ENCODE measurements at places on chromosomes 6 and 20.

DNA sequence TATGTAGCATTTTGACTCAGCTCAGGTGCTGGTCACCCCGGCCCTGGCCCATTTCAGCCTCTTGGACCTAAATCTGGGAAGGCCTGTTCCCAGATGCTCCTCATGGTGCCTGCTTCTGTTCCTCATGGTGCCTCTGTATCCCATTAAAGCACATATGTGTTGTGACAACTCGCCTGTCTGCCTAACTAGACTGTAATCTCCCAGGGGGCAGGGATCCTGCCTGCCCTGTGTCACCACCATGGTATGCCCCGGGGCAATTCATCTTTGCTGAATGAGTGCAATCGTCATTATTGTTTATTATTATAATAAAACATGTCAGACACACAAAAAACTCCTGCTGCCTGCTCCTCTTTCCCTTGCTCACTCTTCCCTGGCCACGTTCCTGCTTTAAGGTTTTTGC, 62.0 kb downstream of the ZFP64 start:
- peak; percentile 28 for DNase-seq

DNA sequence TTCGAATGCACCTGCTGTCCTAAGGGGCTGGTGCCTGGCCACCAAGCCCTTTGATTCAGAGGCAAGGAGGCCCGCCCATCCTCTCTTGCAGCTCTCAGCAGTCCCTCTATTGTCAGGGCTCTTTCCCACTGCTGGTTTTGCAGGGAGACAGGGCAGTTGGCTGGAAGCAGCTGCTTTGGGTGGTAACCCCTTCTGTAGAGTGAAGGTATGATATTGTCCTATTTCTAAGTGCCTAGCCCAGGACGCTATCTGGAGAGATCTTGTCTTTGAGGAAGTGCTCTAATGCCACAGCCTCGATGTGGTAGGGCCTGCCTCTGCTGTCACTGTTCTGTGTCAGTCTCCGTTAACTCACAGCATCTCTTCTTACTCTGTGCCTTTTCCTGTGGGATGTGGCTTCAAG, 5.6 kb downstream of the PLCG1 start:
- no peak for DNase-seq

GRCh38 chr6:93785694-93786030, 366.3 kb upstream of the EPHA7 start:
- DNase-seq, result no peak

DNA sequence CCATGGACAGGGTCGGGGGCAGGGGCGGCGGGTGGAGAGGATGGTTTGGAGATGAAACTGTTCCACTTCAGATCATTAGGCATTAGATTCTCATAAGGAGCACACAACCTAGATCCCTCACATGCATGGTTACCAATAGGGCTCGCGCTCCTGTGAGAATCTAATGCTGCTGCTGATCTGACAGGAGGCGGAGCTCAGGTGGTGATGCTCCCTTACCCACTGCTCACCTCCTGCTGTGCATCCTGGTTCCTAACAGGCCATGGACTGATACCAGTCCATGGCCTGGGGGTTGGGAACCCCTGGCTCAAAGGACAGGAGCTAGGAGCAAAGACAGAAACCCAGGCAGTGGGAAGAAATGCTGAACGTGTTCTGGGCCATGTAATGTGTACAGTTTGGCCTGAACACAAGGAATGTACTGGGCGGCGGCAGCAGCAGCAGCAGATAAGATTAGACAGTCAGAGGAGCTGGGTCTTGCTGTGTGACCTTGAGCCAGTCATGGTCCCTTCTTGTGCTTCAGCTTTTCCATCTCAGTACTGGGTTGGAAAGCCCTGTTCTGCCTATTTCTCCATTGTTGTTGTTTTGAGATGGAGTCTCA, 4.7 kb upstream of the SPAG4 start:
- no peak for DNase-seq

DNA sequence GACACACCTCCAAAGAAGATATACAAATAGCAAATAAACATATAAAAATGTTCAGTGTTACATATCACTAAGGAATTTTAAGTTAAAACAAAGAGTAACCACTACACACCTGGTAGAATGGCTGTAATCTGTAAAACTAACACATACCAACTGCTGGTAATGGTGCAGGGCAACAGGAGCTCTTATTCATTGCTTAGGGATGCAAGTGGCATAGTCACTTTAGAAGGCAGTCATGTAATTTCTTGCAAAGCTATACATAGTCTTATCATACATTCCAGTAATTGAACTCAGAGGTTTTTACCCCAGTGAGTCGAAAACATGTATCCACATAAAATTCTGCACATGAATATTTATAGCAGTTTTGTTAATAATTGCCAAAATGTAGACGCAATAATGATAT, 906.8 kb upstream of the CITED2 start:
- DNase-seq, result peak; percentile 23

- peak; percentile 89 for DNase-seq
Observed at GRCh38 chr6:135880066-135880972, 28.8 kb downstream of the PDE7B start.

DNA sequence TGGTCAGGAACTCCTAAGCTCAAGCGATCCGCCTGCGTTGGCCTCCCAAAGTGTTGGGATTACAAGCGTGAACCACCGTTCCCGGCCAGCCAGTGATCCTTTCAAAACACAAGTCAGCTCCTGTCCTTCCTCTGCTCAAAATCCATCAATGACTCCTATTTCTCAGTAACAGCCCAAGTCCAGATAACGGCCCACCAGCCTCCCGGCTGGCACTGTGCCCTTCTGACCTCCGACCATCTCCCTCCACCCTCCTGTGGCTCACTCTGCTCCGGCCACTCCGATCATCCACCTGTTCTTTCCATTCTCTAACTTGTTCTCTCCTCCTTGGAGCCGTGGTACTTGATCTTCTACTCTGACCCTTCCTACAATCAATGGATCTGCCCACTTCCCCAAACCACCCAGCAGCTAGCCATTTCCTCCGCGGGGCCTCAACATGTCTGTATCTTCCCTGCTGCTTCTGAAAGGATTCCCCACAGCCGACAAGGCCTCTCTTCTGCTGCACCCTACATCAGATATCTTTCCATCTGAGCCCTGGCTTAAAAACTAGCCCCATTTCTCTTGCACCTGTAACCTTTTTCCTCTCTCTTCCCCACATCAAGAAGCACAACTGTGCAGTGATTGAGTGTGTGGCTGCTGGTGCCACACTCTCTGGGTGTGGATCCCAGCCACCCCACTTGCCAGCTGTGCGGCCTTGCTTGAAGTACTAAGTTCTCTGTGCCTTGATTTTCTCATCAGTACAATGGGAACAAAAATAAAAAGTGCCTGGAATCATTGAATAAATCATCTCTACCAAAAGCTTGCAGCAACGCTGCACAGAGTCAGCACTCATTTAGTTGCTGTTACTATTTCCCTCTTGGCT, 6.1 kb upstream of the ZMYND8 start:
- DNase-seq, result no peak

DNA sequence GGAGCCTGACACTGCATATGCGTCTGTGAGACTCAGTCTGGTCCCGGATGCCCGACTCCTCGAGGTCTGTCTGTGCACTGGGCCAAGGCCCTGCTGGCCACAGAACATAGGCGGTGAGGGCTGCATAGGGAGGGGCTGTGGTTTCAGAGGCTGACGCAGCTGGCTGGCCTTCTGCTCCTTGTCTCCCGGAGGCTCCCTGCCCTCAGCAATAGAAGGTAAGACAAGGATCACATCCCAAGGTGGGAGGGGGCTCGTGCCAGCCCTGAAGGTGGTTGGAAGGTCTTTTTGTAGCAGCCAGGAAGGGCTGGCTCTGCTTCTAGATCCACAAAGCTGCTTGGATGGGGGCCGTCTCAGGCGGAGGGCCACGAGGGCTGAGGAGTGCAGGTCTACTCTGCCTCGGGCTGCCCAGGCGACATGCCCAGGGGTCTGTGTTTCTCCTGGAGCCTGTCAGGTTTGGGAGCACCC, 239.8 kb upstream of the SULF2 start:
- peak; percentile 84 for DNase-seq

DNA sequence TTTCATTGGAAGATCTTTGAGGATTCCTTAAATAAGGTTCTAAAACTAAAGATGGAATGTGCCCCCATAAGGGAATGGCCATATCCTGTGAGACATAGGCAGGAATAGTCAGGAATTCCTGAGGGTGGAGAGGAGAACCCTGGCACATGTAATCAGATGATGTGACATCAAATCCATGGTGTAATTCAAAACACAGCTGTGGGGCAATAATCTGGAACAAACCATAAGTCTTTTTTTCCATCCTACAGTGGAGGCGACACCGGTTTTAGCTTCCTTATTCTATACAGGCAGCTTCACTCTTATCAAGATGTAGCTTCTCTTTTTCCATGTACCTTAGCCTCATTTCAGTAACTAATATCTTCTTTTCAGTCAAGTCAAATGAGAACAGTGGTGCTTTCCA, 133.6 kb upstream of the CITED2 start:
- peak; percentile 40 for DNase-seq

GRCh38 chr6:97714772-97715171, 431.8 kb upstream of the MMS22L start:
- DNase-seq, result no peak

DNA sequence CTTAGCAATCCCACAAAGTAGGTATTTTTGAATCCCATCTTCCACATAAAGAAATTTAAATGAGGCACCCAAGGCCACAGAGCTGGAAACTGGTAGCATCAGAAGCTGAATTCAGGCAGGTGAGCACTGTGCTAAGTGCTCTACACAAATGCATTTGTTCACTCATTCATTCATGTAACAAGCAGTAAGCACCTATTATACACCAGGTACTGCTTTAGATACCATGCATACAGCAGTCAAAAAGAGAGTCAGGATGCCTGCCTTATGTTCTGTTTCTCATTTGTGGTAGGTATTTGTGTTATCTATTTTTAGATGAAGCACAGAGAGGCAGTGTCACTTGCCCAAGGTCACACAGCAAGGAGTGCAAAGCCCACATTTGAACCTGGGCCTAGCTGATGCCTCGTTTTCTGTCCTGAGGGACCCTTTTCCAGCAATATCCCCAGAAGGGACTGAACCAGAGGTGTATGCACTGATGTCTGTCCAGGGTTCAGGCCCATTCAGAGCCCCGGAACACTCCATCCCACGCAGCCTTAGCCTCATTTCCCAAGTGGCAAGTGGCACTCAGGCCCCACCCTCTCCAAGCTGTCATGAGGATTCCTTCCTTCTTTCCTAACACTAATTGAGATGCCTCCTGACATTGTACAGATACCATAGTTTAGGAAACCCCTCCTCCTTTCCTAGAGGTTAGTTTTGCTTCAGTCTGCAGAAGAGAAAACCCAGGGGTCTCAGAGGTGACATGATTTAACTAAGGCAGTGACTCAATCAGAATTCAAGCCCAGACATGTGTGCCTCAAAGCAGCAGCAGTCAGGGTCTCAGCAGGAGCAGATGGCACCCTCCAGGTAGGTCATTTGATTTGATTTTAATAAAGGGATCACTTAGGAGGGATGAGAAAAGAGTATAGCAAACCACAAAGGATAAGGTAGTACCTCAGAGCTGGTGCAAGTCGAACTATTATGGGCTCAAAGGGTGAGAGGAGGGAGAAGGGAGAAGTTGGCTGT, 61.2 kb upstream of the SIRPA start:
- no peak for DNase-seq

DNA sequence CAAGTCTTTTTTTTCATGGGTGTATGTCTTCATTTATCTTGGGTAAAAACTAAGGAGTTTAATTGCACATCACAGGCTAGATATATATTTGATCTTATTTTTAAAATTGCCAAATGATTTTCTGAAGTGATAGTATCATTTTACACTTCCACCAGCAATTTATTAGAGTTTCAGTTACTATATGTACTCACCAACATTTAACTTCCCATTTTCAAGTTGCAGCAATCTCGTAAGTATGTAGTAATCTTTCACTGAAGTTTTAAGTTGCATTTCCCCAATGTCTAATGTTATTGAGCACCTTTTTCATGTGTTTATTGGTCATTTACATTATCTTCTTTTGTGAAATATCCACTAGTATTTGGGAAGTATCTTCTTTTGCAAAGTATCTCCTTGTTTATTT, 277.4 kb upstream of the CNR1 start:
- no peak for DNase-seq

- no peak for DNase-seq
Observed at GRCh38 chr20:38108986-38109541, 56.0 kb downstream of the TGM2 start.

DNA sequence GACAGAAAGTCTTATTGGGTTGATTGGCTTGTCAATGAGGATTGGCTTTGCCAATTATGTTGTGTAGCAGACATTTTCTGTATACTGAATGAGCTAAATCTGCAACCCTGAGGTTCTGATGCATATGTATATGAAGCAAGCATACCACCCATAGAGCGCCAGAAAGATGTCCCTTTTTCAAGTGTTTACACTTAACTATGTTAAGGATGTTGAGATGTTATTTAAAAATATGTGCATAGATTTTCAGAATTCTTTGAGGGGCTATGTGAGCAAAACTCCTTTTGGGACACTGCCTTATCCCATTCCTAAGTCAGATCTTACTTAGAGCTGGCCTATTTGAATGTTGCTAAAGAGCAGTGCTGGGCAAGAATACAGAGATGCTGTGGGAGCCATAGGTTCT, 1.9 kb downstream of the AIG1 start:
- no peak for DNase-seq

DNA sequence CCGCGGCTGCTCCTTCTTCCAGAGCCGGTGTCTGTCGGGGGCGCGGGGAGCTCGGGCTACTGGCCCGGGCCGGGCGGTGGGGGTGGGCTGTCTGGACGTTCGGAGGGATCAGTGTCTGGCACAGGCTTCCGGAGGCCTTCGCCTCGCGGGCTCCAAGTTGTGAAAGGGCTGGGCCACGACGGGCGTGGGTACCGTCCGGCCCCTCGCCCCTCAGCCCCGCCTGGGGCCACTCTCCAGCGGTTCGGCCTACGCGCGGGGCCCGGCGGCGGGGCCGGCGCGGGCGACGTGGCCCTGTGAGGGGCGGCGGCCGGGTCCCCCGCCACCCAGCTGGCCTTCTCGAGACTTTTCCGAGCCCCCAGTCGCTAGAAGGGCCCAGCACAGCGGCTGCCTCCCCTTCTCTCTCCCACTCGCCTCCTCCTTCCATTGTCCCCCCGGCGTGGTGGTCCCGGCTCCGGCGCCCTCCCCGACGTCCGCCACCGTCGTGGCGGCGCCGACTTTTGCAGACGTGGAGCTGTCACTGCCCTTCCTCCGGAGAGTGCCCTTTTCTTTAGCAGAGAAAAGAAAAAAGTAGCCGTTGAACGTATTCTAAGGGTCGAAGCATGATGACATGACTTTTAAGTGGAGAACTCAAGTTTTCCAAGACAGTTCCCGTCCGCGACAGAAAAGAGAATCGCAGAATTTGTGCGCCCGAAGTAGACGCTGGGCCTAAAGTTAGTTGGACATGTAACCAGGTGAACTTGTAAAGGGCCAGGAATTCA, 571 bp downstream of the ITCH start:
- DNase-seq, result peak; percentile 36

DNA sequence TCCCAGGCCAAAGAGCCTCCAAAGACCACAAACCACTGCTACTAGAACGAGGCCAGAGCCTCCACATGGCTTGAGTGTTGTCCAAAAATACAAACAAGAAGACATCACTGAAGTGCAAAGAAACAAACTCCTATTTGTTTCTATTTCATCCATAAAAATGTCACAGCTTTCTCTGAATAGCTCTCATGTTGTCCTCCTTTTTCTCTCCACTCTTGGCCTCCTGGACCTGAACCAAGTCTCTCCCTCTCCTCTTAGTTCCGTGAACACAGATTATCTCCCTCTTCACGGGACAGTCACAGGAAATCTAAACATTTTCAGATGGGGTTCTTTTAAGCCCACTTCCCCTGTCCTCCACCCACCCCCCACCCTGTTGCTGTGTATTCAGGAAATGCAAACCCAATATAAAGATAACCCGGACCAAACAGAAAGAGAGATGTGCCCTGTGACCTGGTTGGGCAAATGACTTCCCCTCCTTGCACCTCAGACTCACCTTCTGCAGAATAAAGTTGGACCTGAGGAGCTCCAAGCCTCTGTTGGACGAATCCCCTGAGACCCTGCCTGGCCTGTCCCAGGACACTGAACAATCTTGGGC, 75.8 kb upstream of the MRPS10 start:
- DNase-seq, result no peak

- DNase-seq, result no peak
Observed at GRCh38 chr6:88964509-88964908, 1.1 kb upstream of the RNGTT start.

Data from EL (cell line).